ENCODE measurements at places on chromosomes 1 and 21.
A peak's percentile ranks its signal among the peaks of the same experiment; 100 is the strongest.

DNA sequence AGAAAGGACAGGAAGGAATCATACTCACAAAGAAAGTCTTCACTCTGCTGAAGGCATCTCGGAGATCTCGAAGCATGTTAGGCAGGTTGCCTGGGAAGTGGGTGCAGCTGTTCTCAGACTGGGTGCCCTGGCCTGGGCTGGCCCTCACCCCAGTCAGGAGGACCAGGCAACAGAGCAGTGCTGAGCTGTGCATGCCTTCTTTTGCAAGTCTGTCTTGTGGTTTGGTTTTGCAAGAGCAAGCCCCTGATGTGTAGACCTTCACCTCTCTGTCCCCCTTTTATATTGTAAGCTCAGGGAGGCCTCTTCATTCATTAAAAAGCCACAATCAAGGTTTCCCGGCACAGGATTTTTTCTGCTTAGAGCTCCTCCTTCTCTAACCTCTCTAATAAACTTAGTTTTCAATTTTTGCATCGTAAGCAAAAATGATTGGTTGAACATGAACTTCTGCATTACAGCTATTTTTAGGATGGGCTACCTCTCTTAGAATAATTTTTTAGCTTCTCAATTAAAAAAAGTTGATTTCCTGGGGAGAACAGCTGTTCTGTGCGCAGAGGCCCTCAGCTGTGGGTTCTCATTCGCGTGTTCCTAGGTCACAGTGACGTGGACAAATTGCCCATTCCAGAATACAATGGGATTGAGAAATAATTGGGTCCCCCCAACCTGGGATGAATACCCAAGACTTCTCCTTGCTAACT is at the start of gene IL10:
Gene IL10 (minus strand): TSS at position 252 of the 695 bp plus-strand sequence. CDS start 59 bp downstream, at position 193.
- no peak for DNase-seq

GRCh38 chr1:217462159-217462558 is 168.7 kb downstream of the GPATCH2 start:
- no peak for DNase-seq

GRCh38 chr1:183730107-183730724 is 74.7 kb upstream of the RGL1 start:
- DNase-seq, result no peak

- DNase-seq, result peak; percentile 77
Measured at GRCh38 chr1:211625040-211625439, 46.1 kb upstream of the SLC30A1 start.

- DNase-seq, result no peak
Measured at GRCh38 chr1:9626201-9626608, 25.3 kb upstream of the PIK3CD start.

DNA sequence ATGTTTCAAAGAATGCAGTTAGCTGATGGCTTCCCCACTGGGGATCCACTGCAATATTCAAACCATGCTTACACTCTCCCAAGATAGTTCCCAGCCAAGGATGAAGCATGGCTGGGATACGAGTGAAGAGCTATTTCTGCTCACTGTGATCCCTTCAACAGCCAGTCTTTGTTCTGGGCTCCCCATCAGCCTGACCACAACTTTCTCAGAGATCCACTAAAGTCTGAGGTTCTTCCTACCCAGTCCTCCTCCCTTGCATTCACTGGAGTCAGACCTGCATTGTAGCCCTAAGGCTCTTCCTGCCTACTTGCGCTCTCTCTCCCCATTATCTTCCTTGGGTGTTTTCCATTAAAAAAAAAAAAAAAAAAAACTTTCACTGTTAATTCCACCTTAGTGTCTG is 101.4 kb downstream of the TTLL7 start:
- no peak for DNase-seq

DNA sequence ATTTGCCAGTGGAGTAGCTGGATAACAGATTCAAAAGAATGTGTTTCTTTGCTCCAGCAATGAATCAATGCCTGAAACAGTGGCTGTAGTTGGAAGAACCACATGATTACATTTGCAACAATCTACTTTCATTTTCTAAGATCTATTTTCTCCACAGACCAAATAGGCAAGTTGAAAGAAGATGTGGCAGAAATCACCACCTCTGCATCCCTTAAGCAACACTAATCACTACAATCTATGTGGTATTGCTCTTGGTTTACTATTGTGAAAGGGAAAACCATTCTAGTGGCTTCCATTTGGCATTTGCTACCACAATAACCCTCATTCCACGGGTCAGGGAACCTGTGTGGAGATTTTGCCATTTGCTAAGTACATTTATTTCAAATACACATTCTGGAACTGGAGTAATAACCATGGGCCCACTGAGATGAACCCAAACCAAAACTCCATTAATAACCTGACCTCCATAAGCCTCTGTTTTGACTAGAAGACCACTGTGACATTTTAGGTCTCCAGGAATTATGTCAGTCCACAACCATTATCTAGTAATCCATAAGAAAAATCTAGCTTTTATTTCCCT is 66.3 kb downstream of the C1orf185 start:
- peak; percentile 58 for DNase-seq

DNA sequence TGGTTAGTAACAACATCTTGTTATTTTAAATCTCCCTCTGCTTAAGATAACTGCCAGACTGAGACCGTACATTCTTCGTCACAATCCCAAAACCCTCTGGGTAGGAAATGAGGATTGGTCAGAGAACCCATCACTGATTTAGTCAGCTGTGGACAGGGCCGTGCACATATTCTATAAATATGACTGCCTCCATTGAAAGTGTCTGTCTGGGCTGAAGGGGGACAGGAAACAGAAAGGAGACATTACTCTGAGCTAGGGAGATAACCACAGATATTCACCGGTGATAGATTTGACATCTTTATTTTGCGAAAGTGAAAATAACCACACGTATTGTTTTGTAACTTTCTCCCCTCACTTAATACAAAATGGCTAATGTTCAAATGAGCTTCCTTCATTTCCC is 36.9 kb upstream of the ST6GALNAC5 start:
- DNase-seq, result peak; percentile 35

- no peak for DNase-seq
Measured at GRCh38 chr1:205329719-205330118, 8.2 kb upstream of the NUAK2 start.

- no peak for DNase-seq
Measured at GRCh38 chr21:42683371-42684108, 30.1 kb downstream of the PDE9A start.

GRCh38 chr1:93437976-93438605 is 9.8 kb upstream of the FNBP1L start:
- peak; percentile 76 for DNase-seq

DNA sequence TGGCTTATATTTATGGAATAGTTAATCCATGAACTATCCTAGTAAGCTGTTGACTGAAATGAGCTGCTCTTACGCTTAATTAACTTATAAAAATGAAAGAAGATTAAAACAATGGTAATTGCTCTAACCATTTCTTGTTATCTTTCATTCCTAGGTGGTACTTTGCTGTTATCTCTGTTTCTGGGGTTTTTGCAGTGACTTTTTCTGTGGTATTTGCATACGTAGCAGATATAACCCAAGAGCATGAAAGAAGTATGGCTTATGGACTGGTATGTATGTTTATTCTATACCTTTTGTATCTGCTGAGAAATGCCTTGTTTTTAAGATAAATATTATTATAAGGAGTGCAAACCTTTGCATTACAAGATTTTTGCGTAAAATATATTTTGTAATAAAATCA is 71.0 kb downstream of the SASS6 start:
- peak; percentile 33 for DNase-seq

- no peak for DNase-seq
Measured at GRCh38 chr1:198119906-198120305, 36.9 kb upstream of the NEK7 start.

DNA sequence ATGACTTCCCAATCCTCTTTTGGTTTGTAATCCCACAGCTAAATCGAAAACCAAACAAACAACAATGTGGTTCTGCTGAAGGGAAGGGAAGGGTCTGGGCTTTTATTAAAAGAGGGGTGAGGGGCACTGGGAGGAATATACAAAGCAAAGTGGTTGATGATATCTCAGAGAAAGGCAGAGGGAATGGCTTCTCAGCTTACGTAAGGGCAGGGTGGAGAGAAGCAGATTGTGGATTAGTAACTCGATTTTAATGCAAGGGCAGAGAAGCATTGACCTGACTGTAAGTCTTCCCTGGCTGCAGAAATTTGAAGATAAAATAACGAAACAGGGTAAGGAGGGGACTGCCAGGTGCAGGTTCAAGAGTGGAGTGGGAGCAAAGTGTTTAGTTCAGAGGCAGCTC is 438.2 kb upstream of the LRRC7 start:
- DNase-seq, result no peak

- DNase-seq, result no peak
Measured at GRCh38 chr21:44564886-44565598, 6.4 kb upstream of the KRTAP10-3 start.

DNA sequence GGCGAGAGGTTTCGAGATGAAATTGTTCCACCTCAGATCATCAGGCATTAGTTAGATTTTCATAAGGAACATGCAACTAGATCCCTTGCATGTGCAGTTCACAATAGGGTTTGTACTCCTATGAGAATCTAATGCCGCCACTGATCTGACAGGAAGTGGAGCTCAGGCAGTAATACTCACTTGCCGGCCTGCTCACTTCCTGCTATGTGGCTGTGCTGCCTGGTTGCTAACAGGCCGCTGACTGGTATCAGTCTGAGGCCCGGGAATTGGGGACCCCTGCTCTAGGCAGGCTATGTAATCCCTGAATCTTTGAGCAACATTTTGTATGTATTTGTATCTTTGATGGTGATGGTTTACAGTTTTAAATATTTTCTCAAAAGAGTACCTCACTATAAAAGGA is 32.5 kb downstream of the XKR8 start:
- no peak for DNase-seq

GRCh38 chr1:26060832-26061574 is 6.4 kb downstream of the TRIM63 start:
- no peak for DNase-seq

GRCh38 chr1:30359539-30360220 is 363.7 kb downstream of the MATN1 start:
- DNase-seq, result no peak

DNA sequence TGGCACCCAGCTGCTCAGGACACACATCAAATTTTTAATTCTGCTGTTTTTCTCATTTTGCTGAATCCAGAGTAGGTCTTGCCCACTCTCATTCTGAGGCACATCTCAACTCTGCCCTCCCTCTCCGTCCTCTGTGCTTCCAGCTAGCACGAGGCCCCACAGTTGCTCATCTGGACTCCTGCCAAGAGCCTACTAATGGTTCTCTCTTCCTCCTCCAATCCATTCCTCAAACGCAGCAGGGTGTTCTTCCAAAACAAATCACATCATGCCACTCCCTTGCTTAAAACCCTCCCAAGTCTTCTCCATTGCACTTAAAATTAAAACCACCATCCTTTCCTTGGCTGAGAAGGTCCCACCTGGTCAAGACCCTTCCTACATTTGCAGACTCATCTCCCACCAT is 49.8 kb upstream of the SCAF4 start:
- DNase-seq, result peak; percentile 5

GRCh38 chr1:205965036-205965884 is 22.0 kb upstream of the SLC26A9 start:
- no peak for DNase-seq

GRCh38 chr1:50333595-50333974 is 89.7 kb downstream of the DMRTA2 start:
- no peak for DNase-seq

DNA sequence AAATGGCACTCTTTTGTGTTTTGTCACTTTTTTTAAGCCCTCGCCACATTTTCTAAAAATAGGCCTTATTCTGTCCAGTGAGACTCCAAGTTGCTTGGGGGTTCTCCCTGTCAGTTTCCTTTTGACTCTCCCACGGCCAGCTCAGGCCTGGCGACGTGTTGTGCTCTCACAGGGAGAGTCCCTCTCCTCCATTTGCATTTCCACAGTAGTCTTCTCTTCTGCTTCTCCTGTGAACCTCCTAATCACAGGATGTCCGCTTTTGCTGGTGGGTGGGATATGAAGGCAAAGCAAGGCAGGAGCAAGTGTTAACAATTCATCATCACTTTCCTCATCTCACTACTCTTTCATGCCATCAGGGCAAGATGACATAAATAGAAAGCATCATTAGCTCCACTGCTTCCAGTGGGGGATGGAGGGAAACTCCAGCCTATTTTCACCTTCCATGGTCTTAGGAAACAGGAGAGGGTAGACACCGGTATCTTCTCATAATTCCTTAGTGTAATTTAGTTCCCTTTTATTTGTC is 99.8 kb downstream of the INTS7 start:
- no peak for DNase-seq

GRCh38 chr1:242634732-242635131 is 110.2 kb upstream of the PLD5 start:
- DNase-seq, result no peak

DNA sequence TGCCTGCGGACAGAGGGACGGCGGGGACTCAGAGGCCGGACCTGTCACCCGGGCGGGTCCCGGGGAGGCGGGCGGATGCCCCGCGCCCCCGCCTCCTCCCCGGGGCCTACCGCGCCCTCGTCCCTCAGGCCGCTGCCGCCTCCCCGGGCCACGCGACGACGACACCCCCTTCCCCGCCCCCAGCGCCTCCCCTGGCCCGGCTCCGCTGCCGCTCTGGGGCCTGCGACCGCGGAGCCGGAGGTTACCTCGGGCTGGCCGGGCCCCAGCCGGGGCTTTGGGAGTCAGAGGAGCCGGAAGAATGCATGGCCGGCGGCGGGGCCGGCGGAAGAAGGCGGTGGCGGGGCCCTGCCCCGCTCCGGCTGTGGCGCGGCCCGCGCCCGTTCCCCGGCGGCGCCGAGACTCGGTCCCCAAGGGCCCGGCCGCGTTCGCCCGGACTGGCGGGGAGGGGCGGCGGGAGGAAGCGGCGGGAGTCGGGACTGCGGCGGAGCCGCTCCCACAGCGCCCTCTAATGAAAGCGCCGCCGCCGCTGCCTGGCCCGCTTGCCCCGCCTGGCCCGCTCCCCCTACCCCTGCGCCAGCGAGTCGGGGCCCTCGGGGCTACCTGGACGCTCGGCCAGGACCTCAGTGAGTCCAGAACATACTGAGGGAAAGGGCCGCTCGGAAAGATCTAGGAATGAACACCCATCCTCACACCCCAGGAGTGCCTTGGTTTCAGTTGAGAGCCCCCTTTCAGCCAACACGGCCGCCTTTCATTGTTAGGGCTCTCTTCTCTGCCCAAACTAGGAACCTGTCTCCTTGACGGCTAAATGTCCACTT is at the start of gene LPGAT1:
Gene LPGAT1 (minus strand): TSS at position 436 of the 815 bp plus-strand sequence. CDS start 1,467 bp downstream, outside the sequence.
- DNase-seq, result peak; percentile 90

- DNase-seq, result peak; percentile 64
Measured at GRCh38 chr1:101407505-101408211, 170.8 kb downstream of the S1PR1 start.

All from OCI-M1 (cell line).